ENCODE measurements at places on chromosomes 4 and X. TPM values are rescaled to one million over a fixed set of nuclear protein-coding genes. Genes with fewer than 3 reads are reported as not detected.
A peak's percentile ranks its signal among the peaks of the same experiment; 100 is the strongest.

Gene RNF128
- 0.34 TPM for total RNA-seq

Gene SNCA
- total RNA-seq: 67.4 TPM

Gene SYP
- 4.4 TPM for total RNA-seq

Gene GATB
- total RNA-seq: 31.5 TPM

Gene HSFX3
- total RNA-seq: not detected

- no peak overlapping the region for H3K4me3 ChIP-seq
- H3K27ac ChIP-seq: no peak overlapping the region
- no peak for DNase-seq
- no peaks in the 10 kb centered on the region for H3K36me3 ChIP-seq
Observed at GRCh38 chr4:153781280-153781679, 7.6 kb downstream of the SFRP2 start.

- H3K36me3 ChIP-seq: no peaks in the 10 kb centered on the region
- peaks cover 4% of the 10 kb centered on the region for H3K4me1 ChIP-seq
Observed at GRCh38 chr4:80094191-80094590, 21.2 kb upstream of the ANTXR2 start.

GRCh38 chrX:20500171-20500865 lies 233.6 kb upstream of the RPS6KA3 start:
- H3K36me3 ChIP-seq: no peaks in the 10 kb centered on the region
- H3K4me3 ChIP-seq: no peak overlapping the region
- no peak for DNase-seq
- no peak overlapping the region for H3K27ac ChIP-seq

DNA sequence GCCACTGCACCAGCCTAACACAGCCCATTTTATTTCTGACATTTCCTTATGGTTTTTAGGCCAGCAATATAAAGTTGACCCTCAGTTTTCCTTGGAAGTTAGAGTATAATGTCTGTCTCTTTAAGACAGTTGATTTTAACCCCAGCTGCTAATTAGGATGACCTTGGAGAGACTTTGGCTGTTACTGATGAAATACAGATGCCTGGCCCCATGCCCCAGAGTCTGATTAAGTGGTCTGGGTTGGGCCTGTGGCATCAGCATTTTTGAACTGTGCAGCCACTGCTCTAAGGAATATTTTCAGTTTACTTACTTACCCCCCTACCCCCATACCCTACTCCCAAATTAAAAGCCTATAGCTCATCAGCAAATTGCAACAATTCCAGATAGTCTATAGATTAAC lies 85.8 kb downstream of the DCLK2 start:
- H3K27me3 ChIP-seq: no peaks in the 10 kb centered on the region
- no peaks in the 10 kb centered on the region for H3K4me1 ChIP-seq
- H3K36me3 ChIP-seq: no peaks in the 10 kb centered on the region
- H3K27ac ChIP-seq: no peak overlapping the region

DNA sequence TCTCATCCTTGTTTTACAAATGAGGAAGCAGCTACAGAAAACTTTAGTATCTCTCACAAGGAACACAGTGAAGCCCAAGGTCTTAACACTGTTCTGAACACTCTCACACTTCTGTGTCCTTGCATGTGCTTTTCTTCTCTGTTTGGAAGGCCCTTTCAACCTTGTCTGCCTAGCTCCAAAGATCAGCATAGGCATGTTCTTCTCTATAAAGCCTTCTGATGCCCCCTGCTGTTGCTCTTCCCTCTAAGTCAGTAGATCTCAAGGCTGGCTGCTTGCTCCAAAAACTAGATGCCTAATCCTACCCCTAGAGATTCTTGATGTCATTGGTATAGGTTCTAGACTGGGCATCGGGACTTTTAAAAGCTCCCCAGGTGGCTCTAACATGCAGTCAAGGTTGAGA lies 5.9 kb downstream of the APOO start:
- H3K36me3 ChIP-seq: no peaks in the 10 kb centered on the region
- DNase-seq: peak; percentile 21
- H3K4me1 ChIP-seq: no peaks in the 10 kb centered on the region
- H3K27ac ChIP-seq: peak overlapping the region; percentile 54
- H3K4me3 ChIP-seq: no peak overlapping the region

DNA sequence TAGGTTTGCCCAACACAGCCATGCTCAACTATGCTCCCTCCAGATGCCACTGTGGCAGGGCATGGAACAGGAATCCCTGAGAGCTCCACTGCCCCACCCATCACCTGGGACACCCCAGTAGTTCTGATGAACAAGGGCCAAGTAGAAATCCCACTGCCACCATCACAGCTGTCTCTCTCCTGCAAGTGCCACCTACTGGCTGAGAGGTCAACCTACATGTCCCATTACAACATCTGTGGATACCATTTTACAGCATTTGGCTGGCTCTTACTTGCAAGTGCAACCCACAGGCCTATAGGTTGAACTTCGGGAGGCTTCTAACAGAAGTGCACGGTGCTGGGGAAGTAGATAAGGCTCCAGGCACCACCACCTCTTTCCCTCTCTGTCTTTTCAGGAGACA lies 142.5 kb downstream of the CXXC4 start:
- no peak overlapping the region for H3K4me3 ChIP-seq
- no peak for DNase-seq
- H3K27ac ChIP-seq: no peak overlapping the region

GRCh38 chr4:151263455-151263854 lies 13.5 kb upstream of the PRSS48 start:
- peaks cover under 1% of the 10 kb centered on the region for H3K4me1 ChIP-seq
- no peak for DNase-seq
- H3K27me3 ChIP-seq: no peaks in the 10 kb centered on the region
- no peak overlapping the region for H3K4me3 ChIP-seq

DNA sequence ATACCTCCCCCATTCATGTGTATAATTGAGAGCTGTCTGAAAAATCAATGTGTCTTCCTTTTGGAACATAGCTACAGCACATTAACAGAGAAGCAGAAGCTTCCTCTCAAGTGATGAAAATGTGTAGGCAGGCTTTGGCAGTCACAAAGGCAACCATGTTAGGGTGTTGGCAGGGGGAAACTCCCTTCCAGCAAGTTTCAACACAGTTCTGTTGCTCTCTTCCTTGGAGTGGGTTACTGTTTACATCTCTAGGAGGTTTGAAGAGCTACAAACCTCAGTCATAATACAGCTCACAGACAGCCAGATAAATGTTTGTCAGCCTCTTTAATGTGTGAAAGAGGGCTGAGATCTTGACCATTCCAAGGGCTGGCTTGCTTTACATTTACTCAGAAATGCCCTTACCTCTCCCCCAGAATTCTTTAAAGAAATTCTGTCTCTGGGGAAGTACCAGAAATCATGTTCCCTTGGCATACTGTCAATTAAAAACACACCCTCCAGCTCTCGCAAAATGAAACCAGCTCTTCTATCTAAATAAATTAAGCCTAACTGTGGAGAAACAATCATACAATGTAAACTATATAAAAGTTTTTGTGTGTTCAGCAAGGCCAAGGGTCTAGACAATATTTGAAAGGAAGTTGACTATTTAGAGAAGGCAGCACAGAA lies 18.9 kb downstream of the ZBTB33 start:
- H3K27ac ChIP-seq: no peak overlapping the region
- no peaks in the 10 kb centered on the region for H3K27me3 ChIP-seq
- DNase-seq: no peak
- H3K36me3 ChIP-seq: no peaks in the 10 kb centered on the region
- no peak overlapping the region for H3K4me3 ChIP-seq

- no peak overlapping the region for H3K4me3 ChIP-seq
- no peak overlapping the region for H3K27ac ChIP-seq
- no peak for DNase-seq
- H3K27me3 ChIP-seq: no peaks in the 10 kb centered on the region
Observed at GRCh38 chr4:179125870-179126269, 1683.6 kb upstream of the AGA start.

DNA sequence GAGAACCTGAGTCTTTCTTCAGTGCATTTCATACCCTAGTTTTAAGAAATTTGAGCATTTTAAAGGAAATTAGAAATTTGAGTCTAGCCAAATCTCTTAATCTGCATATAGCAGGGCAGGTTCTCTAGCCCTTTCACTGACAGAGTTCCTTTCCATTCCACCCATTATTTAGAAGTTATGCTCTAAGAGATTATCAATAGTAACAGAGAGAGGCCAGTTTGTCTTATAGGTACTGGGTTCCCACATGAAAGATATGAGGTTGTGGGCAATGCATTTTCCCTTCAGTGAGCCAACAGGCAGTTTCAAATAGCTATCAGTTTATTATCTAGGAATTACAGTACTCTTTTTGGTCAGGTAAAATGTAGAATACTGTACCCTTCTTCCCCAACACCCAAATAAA lies 7.3 kb upstream of the GALNT7 start:
- no peaks in the 10 kb centered on the region for H3K4me1 ChIP-seq
- no peak overlapping the region for H3K4me3 ChIP-seq
- no peak overlapping the region for H3K27ac ChIP-seq
- no peaks in the 10 kb centered on the region for H3K27me3 ChIP-seq
- no peak for DNase-seq

DNA sequence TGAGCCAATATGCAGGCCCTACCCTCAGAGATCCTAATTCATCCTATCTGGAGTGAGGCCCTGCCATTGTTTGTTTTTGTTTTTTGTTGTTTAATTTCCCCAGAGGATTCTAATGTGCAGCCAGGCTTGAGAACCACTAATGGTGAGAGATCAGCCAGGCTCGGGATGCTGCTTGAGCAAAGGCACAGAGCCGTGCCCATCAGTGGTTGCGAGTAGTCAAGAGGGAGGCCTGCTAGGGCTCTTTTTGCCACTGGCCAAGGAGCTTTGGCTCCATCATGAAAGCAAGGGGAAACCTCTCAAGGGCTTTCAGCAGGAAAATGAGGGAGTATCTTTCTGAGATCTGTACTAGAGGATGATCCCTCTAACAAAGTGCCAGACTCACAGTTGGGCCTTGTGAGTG lies 2.7 kb downstream of the TCEANC start:
- no peaks in the 10 kb centered on the region for H3K36me3 ChIP-seq
- no peak for DNase-seq
- no peaks in the 10 kb centered on the region for H3K4me1 ChIP-seq
- no peak overlapping the region for H3K4me3 ChIP-seq

- no peak for DNase-seq
- H3K4me1 ChIP-seq: no peaks in the 10 kb centered on the region
- H3K27me3 ChIP-seq: no peaks in the 10 kb centered on the region
- no peak overlapping the region for H3K4me3 ChIP-seq
- H3K27ac ChIP-seq: no peak overlapping the region
- H3K36me3 ChIP-seq: no peaks in the 10 kb centered on the region
Observed at GRCh38 chr4:67684839-67685531, 16.0 kb downstream of the UBA6 start.

- DNase-seq: no peak
- H3K27ac ChIP-seq: peak overlapping the region; percentile 99
- H3K27me3 ChIP-seq: no peaks in the 10 kb centered on the region
Observed at GRCh38 chr4:173170182-173170778, 1.7 kb downstream of the GALNT7 start.

DNA sequence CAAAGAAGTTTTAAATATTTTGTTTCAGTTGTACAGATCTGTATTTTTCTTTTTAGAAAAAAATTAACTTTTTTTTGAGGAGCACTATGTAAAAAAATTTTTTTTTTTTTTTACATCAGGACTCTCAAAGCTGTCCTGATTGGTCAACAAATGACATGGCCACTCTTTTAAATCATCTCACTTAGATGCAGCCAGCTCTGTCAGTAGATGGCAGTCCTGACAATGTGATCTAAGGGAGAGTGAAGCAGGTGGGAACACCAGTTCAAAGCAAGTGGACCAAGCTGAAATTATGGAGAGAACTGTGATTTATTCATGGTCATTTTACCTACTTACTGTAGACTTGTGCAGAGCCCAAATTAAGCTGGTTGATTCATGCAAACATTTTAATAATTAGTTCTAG lies 174.7 kb upstream of the GPRIN3 start:
- no peaks in the 10 kb centered on the region for H3K36me3 ChIP-seq
- no peak overlapping the region for H3K27ac ChIP-seq
- DNase-seq: no peak
- H3K4me3 ChIP-seq: no peak overlapping the region
- H3K27me3 ChIP-seq: no peaks in the 10 kb centered on the region
- no peaks in the 10 kb centered on the region for H3K4me1 ChIP-seq

DNA sequence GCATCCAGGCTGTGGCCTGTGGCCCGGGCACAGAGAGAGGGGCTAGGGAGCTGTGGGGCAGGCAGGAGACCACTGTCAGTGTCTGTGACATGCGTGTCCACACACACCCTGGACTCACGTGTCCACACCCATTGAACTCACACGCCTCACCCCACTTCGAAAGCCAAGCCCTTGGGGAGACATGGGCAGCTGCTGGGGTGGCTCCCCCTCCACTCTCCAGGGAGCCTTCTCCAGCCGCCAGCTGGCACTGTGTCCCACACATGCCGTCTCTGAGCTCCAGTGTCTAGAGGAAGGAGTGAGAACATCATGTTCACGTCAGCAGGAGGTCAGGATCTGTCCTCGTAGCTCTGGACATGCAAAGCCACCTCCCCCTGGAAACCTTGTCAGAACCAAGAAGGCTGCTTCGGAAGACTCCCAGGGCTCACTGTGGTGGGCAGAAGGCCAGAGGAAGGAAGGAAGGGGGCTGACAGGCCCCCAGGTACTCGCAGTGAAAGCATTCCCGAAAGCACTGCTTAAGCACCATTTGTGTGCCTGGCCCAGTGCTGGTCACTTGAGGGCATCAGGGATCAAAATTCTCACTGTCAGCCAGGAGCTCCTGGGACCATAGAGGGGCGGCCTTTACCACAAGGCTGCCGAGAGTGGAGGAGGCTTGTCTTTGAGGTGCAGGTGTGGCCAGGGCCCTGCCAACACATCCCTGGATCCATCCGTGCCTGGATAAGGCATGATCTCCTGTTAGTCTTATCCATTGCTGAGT lies 61.4 kb downstream of the HTRA3 start:
- no peaks in the 10 kb centered on the region for H3K36me3 ChIP-seq
- no peaks in the 10 kb centered on the region for H3K4me1 ChIP-seq
- H3K27me3 ChIP-seq: no peaks in the 10 kb centered on the region
- no peak overlapping the region for H3K4me3 ChIP-seq
- no peak overlapping the region for H3K27ac ChIP-seq

- H3K4me3 ChIP-seq: no peak overlapping the region
- no peaks in the 10 kb centered on the region for H3K36me3 ChIP-seq
- no peaks in the 10 kb centered on the region for H3K27me3 ChIP-seq
- no peaks in the 10 kb centered on the region for H3K4me1 ChIP-seq
Observed at GRCh38 chr4:101065935-101066485, 281.3 kb downstream of the PPP3CA start.

GRCh38 chr4:39062094-39062769 lies at the start of gene KLHL5:
KLHL5 (plus strand) TSS chr4:39062232; CDS start chr4:39062653, 421 bp downstream.
- no peaks in the 10 kb centered on the region for H3K36me3 ChIP-seq

GRCh38 chrX:57121816-57122215 lies 468 bp upstream of the SPIN2B start:
- H3K4me1 ChIP-seq: no peaks in the 10 kb centered on the region
- H3K4me3 ChIP-seq: peak overlapping the region; percentile 49
- no peaks in the 10 kb centered on the region for H3K36me3 ChIP-seq
- DNase-seq: no peak
- no peaks in the 10 kb centered on the region for H3K27me3 ChIP-seq

GRCh38 chr4:184899261-184900134 lies 73.7 kb upstream of the ACSL1 start:
- no peak for DNase-seq
- no peaks in the 10 kb centered on the region for H3K36me3 ChIP-seq
- no peaks in the 10 kb centered on the region for H3K4me1 ChIP-seq
- no peak overlapping the region for H3K27ac ChIP-seq
